ENCODE measurements at places on chromosomes 11 and 22.

GRCh38 chr11:37849706-37850105, 1251.7 kb upstream of the RAG2 start:
- DNase-seq = no peak

DNA sequence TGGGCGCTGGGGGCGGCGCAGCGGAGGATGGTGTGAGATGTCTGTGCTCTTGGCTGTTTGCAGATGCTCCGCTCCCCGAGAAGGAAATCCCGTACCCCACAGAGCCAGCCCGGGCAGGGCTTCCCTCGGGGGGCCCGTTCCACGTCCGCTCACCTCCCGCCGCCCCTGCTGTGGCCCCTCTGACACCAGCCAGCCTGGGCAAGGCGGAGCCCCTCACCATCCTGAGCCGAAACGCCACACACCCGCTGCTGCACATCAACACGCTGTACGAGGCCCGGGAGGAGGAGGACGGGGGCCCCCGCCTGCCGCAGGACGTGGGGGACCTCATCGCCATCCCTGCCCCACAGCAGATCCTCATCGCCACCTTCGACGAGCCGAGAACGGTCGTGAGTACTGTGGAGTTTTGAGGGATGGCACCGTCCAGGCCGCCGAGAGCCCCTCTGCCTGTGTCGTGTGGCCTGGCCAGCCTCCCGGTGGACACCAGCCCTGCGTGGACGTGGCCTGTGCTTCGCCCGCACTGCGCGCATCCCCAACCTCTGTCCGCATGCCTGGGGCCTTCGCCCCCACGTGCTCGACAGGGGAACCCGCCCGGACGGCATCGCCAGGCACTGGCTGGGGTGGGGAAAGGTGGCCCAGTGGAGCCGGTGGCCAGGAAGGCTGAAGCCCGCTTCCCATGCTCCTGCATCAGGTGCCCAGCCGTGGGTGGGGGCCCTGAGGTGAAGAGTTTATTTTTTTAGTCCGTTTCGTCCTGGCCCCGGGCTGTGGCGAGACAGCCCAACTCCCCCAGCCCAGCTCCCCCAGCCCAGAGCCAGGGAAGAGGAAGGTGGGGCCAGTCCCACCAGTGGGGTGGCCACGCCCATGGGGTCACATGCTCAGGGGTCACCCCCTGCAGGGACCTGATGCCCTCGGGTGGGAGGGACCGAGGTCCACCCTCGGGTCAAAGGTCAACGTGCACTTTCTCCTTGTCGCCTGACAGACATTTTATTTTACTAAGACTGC, 6.5 kb upstream of the TRABD start:
- no peak for DNase-seq

GRCh38 chr11:64590763-64591221, at the start of gene SLC22A12:
Gene SLC22A12, plus strand, starts transcription at chr11:64591220. Its CDS starts 337 bp downstream, at chr11:64591557.
- DNase-seq = no peak

DNA sequence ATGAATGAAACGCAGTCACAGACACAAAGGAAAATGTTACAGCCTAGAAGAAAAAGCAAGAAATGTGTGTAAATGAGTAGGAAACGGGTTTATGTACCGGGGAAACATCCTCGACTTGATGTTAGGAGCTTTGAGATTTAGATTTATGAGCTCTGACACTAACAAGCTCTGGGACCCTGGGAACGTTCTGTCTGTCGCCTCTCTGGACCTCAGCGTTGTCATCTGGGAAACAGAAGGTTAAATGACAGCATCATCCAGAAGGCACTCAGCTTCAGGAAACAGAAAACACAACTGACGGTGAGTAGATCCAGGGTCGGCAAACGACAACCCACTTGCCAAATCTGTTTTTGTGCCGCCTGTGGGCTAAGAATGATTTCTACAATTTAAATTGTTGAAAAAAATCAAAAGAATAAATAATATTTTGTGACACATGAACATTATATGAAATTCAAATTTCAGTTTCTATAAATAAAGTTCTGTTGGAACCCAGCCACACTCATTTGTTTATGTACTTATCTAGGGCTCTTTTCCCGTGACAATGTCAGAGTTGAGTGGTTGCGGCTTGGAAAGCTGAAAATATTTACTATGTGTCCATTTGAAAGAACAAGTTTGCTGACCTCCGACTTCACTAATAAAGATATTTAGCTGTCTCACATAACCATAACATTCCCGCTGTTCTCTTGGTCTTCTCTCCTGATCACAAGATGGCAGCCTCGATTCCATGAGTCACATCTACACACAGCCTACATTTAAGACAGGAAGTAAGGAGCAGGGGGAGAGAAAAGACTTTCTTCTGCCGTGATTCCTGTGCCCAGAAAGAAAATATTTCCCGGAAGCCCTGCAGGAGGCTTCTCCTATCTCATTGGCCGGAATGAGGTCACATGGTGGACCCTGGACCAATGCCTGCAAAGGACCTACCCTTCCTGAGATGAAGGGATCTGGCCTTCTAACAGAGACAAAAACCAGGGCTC, 47.1 kb upstream of the SYT13 start:
- no peak for DNase-seq

GRCh38 chr11:8022876-8023275, 35.7 kb downstream of the EIF3F start:
- DNase-seq = no peak

GRCh38 chr11:27188696-27189095, 148.1 kb downstream of the BBOX1 start:
- DNase-seq = no peak

GRCh38 chr11:624705-625635, at the start of gene CDHR5:
Gene CDHR5, minus strand, starts transcription at chr11:624955. Its CDS starts 53 bp downstream, at chr11:624902.
- no peak for DNase-seq

DNA sequence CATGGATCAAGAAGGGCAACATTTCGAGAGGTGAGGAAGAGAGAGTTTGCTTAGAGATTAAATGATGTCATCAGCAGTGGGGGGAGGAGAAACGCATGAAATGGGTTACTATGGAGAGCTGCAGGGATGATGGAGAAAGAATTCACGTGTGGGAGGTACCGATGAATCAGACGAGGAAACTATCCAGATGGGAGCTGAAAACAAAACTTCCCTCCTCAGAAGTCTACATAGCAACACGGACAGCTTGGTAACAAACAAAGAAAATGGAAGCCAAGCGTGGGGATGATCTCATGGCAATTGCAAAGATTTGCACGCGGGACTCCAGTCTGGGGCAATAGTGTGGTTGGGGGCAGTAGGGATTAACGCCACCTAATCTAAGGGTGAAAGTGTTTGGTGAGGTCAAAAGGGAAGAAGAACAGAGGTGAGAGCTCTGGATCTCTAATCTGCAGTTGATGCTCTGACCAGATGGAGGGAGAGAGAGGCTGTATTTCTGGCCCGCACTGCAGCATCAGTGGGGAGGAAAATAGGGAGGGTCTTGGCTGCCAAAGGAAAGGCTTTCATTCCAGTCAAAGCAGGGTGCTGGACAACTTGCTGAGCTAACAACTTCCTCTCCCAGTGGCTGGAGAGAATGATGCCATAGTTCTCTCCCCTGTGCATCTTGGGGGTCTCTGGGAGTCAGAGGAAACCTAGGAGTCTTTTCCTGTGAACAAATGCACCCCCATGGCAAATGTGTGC, 43.4 kb upstream of the CSNK2A3 start:
- DNase-seq = no peak

- DNase-seq = no peak
Measured at GRCh38 chr11:105829084-105829483, 193.0 kb downstream of the MSANTD4 start.

Measured in activated naive CD8-positive, alpha-beta T cell treated with anti-CD3 and anti-CD28 coated beads, Interleukin-2, amount 50 U/mL, for 24 hours (primary cell).